ENCODE measurements at places on chromosomes 6 and 20.

DNA sequence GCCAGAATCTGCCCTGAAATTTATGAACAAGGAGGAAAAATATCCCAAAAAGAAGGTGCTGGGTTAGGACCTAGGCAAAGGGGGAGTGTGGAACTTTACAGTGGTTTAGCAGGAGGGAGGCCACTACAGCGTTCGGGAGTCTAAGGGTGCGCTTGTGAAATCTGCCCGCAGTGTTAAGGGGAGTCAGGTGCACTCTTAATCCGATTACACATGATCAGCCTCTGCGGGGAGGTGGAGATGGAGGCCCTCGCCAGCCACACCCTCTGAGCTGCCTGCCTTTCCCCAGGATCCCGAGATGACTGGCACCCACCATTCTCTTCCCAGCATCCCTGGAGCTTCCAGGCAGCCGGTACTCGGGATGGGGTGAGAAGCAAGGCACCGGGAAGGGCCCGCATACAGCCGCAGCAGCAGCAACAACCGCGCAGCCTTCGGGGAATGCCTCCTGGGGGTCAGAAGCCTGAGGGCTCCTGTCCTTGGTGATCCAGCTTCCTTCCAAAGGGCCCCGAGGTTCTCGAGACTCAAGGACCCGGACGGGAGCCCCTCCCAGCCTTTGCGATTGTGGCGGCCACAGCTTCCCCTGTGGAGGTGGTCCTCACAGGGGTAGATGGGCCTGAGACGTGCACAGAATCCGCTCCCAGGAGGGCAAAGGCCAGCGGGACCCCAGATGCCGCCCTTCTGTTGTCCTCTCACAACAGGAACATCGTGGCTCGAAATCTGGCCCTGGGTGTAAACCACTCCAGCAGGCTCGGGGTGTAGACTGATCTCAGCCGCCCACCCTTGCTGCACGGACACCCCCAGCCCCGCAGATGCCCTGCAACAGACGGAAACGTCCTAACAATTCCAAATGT lies 57.3 kb upstream of the CST7 start:
- no peak for DNase-seq

DNA sequence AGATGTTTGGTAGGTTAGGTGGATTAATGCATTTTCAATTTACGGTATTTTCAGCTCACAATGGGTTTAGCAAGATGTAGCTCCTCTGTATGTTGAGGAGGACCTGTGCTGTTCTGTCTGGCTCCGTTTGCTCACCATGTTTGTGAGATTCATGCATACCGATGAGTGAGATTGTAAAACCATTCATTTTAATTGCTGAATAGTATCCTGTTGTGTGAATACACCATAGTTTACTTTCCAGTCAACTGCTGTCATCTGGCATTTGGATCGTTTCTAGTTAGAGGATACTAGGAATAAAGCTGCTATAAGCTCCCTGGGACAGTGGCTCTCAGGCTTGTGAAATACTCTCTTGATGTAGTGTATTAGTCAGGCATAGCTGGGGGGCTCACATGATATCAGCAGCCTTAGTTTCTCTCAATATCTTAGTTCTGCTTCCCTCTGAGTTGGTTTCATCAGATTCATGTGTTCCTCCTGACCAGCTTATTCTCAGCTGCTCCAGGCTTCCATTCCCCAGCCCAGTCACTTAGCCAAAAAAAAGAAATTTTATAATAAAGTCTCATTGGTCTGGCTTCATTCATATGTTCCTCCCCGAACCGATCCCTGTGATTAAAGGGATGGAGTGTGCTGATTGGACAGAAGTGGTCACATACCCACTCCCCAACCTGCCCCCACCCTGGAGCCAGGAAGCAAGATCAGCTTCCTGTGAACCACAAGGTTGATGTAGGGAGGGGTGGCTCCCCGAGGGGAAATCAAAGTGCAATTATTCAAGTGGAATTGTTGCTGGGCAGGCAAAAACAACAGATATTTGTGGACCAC lies 10.9 kb upstream of the B4GALT5 start:
- DNase-seq = peak; percentile 27

DNA sequence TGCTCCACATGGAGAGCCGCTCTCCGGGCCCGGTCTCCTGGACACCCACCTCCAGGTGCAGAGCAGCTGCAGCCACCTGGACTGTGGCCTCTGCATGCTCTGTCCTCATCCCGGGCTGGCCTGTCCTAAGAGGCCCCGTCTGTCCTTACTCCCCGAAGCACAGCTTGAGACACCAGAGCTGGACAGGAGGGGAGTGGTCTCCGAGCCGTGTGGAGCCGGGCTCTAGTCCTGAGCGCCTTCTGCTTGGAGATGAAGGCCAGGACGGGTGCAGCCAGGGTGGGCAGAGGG lies 6.7 kb upstream of the NTSR1 start:
- DNase-seq = no peak

DNA sequence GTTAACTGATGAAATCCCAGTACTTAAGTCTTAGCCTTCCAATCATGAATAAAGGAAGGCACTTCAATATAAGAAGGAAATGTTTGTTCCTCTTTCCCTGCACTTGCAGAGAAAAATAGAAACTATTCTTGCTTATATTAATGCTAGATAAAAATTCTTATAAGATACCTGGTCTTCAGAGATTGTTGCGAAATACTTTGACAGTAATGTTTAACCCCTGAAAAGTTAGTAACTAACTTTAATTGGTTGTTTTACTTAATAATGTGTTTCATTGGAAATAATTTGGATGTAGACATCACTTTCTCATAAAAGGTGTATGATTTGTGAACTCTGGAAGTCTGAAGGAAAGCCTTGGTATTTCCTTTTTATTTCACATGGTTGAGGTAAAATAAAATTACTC lies 294.2 kb upstream of the SYNCRIP start:
- no peak for DNase-seq

DNA sequence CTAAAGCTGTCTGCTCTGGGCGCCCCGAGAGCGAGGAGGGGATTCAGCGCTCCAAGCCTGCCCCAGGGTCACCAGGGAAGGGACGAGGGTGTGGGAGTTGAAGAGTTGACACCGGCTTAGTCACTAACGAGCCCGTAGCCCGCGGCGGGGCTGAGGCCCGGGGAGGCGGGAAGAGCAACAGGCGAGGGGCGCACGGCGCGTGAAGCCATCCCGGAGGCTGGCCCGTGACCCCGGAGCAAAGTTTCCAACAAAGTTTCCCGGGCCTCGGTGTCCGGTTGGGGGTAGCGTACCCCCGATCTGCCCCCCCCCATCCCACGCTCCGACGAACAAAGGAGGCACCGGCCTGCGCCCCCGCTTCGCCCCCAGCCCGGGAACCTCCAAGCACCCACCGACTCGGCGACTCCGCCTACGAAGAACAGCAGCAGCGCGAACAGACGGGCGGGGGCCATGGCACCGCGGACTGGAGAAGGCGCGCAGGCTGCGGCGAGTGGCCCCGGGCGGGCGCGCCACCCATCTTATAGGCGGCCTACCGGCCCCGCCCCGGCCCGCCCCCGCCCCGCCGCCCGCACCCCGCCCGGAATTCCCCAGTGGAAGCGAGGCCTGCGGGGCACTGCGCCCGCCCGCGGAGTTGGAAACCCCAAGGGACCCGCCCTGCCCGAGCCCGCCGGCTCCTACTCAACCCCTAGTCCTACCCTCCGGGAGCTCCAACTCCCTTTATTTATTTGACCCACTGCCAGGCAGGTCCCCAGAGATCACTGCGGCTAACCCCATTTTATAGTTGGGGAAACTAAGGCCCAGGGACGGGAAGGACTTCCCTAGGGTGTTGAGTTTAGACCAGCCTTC lies at the start of gene SDC4:
Gene SDC4 (minus strand): TSS at position 489 of the 843 bp plus-strand sequence. CDS start 40 bp downstream, at position 449.
- peak; percentile 67 for DNase-seq

GRCh38 chr6:46626228-46626909 lies 26.2 kb downstream of the CYP39A1 start:
- DNase-seq = no peak

GRCh38 chr6:57017841-57018240 lies 28.7 kb upstream of the KIAA1586 start:
- no peak for DNase-seq

DNA sequence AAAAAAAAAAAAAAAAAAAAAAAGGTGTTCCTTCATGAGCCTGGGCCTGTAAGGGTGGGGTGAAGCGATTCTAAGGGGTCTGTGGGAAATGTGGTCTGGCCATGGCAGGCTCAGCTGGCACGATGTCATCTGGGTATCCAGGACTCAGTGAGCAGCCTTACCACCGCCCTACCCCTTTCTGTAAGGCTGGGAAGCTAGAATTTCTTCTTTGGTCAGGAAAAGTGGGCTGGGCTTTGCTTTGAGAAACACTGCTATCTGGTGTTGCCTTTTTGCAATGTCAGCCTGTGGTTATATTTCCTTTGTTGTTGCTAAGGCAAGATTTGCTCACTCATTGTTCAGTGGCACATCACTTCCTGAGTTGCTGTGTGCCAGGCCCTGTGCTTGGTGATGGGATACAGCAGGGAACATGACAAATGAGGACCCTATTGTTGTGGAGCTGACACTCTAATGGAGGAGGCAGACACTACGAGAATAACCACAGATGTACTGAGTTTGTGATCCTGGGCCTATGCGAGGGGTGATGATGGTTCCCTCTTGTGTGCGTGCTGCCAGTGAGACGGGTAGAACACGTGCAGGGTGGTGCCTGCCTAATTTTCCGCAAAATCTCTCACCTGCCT lies 45.9 kb upstream of the ZNFX1 start:
- no peak for DNase-seq

- DNase-seq = no peak
Measured at GRCh38 chr20:50541606-50542041, 31.4 kb downstream of the PTPN1 start.

DNA sequence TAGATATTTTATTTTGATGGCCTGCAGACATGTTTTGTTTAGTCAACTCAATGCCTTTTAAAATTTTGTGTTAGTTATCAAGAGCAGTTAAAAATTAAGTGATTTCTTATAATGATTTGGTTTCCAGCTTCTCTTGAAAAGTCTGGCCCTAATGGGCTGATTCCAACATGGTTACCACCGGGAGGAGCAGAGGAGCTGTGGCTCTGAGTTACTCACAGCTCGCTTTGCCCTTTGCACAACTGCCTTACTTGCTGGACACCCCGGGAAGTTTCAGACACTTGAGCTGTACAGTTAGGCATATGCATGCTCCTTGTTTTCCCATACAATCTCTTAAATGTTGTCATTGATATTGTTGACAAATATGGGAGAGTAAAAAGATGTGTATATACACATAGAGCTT lies 173.1 kb upstream of the MMS22L start:
- no peak for DNase-seq

DNA sequence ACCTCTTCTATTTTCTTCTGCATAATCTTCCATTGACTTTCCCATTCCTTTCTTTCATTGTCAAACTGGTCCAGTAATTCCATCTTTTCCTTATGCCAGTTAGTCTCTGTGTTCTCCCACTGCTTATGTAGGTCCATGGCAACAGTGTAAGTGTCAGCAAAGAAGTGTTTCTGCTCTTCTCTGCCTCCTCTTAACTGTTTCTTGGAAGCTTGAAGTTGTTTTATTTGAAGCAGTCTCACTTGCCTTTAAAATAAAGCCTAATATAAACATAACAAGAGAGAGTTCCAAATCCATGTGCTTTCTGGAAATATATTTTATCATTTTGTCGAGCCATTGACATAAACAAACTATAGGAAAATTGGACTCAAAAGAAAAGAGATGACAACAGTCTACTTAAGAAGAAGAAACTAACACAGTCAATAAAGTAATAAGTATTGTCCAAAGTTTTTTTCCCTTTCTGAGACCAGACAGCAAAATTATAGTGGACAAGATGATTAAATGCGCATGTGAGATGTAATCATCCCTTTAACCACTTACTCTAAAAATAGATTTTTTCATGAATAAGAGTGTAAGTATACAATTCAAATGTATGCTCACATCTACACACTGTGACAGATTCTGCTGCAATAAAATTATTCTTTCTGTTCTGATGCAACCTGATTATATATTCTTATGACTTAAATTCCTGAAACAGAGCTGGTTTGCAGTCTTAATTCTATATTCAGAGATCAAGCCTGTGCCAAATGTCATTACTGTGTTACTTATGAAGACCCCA lies 5.2 kb downstream of the KIAA0408 start:
- DNase-seq = no peak

GRCh38 chr6:16804546-16805242 lies 43.4 kb upstream of the ATXN1 start:
- peak; percentile 26 for DNase-seq

- DNase-seq = no peak
Measured at GRCh38 chr6:137543114-137543513, 48.9 kb upstream of the OLIG3 start.

- no peak for DNase-seq
Measured at GRCh38 chr20:23754731-23755130, 4.0 kb upstream of the CST1 start.

GRCh38 chr6:133467982-133468380 lies 226.8 kb downstream of the EYA4 start:
- DNase-seq = no peak

- no peak for DNase-seq
Measured at GRCh38 chr6:109237077-109237985, 142.0 kb downstream of the CEP57L1 start.

- peak; percentile 7 for DNase-seq
Measured at GRCh38 chr20:20083807-20084206, 31.5 kb downstream of the CFAP61 start.

DNA sequence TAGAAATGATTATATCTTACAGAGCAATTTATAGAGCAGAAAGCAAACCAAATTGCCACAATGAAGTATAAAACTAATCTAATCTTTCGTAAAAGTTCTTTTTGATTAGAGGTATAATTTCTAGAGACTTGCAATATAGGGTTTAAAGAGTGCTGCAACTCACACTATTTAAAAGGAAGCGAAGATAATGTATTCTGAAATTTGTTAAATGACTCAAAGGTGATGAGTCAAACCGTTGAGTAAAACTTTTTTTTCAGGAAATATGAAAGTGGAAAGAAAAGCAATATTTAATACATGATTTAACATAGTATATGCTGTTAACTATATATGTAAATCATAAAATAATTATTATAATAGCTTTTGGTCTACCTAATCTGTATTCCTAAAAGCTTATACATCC lies 133.6 kb downstream of the SYNE1 start:
- DNase-seq = no peak

DNA sequence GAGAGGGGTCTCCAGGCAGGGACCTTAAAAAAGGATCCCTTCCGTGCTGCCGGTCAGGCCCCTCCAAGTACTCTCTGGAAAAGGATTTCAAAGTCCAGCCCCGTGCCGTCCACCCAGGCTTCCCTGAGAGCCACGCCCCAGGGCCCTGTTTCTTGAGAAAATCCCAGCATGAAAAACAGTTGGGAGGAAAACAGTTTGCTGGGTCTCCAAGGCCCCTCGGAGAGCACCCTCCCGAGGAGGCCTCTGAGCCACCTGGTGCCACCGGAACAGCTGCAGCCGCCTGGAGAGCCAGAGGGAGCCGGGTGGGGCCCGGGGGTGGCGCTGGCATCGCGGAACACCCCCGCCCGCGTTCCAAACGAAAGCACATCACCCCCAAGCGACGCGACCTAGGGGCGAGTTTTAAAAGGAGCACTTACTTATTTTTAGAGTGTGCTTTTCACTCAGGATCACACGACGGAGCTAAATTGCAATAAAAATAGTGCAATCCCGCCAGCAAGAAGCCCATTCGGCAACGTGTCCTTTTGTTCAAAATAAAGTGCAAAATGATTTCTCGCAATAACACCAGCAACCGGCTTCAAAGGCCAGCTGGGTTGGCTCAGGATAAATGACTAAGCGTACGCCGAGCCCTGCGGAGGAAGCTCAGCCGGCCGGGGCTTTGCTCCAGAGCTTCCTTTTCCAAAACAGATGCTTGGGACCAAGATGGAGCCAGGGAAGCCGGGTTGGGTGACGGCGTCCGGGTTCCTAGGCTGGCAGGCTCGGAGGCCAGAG lies 64.2 kb downstream of the YTHDF1 start:
- peak; percentile 19 for DNase-seq
